Hematopoietic multipotent progenitor cell treated with erythropoietin and hydrocortisone succinate and interleukin-3 and kit ligand, for 8 days (in vitro differentiated cells): ENCODE measurements at places on chromosomes 6 and 20.

- DNase-seq: no peak
These were observed 9.3 kb downstream of the CDS2 start for GRCh38 chr20:5136096-5136495.

DNA sequence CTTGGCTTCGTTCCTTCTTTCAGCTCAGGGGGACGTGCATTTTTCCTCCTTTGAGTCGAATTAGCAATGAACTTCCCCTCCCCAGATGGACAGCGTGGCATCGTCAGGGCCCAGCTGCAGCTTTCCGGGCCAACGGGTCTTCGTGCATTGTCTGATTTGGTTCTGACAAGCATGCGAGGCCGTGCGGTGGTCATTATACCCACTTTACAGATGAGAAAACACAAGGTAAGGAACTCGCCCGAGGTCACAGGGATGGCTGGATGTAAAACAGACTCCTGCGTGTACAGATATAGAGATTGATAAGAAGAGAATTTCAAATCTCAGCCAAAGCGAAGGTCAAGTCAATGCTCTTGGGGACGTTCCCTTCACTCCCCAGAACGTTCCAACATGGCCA lies 187.6 kb upstream of the SULF2 start:
- no peak for DNase-seq

- no peak for DNase-seq
These were observed 347.1 kb downstream of the ZFAND3 start for GRCh38 chr6:38166411-38167240.

DNA sequence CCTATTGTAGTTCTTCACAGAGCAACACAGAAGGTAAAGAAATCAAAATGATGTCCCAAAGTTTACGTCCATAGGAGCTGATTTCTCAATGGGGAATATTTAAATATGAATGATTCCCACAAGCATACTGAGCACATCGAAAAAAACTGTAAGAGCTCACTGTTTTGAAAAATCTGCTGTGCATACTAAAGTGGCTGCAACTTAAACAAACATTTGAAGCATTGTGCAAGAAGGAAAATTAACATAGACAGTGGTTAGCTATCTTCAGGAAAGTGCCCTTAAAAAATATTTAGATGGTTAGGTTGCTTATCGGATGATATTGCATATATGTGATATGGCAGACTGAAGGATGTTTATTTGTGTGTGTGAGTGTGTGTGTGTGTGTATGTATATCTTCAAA lies 747.6 kb downstream of the RFPL4B start:
- no peak for DNase-seq

- DNase-seq: no peak
These were observed 67.0 kb downstream of the SRC start for GRCh38 chr20:37413023-37413334.

DNA sequence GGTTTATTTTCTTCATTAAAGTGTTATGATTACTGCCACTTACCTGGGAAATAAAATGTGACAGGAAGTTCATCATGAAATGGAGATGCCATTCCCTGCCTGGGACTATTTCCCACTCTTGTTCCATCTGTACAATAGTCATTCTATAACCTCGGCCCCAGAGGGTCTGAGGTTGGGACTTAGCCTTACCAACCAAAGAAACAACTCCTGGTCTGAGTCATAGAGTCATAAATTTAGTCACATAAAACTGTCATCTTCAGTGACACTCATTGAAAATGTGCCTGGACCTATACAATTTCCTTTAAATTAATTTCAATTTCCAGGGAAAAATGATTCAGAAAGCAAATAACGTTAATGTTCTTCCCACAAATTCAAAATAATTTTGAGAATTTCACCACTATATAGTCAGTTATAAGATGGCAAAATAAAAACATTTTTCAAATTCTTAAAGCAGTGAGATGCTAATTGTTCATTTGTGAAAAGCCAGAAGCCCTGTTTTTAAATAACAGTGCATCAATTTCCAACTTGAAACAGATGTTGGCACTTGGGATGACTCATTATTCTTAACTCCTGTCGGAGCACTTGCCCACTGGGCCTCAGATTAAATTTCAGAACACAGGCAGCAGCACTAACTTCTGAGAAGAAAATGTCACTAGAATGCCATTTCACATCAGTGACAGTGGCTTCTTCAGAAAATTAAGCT lies 201.2 kb upstream of the SMLR1 start:
- DNase-seq: no peak

GRCh38 chr6:66735106-66735890 lies 1028.3 kb upstream of the EYS start:
- no peak for DNase-seq

GRCh38 chr6:146590492-146590891 lies 8.3 kb upstream of the ADGB start:
- DNase-seq: no peak

- no peak for DNase-seq
These were observed 158.8 kb upstream of the ENPP5 start for GRCh38 chr6:46329568-46329967.

GRCh38 chr6:5191222-5191621 lies 69.5 kb downstream of the LYRM4 start:
- no peak for DNase-seq

GRCh38 chr6:159934181-159934580 lies 34.7 kb upstream of the IGF2R start:
- DNase-seq: no peak

DNA sequence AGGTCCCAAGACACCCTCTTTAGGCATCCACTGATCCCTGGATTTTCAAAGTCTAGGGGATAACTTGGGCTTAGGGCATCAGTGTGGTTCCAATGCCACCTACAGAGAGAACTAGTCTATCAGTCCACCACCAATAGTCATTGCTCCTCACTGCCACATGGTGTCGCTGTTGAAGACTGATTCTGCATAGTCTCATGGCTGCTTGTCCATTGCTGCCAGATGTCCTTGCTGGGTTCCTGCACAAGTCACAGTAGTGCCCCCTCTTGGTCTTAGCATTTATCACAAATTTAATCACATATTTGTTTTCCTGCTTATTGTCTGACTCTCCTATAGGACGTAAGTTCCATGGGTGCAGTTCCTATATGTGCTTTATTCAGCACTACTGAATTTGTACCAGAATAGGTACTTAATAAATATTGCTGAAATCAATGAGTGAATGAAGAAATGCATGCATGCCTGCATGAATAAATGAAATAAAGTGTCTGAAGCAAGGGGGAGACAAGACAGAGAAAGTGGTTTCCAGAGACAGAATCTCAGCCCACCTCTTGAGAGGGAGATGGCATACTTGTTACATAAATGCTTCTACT lies 45.9 kb upstream of the RALY start:
- DNase-seq: peak; percentile 81

- DNase-seq: no peak
These were observed 117.3 kb downstream of the QRSL1 start for GRCh38 chr6:106746652-106747051.

- no peak for DNase-seq
These were observed 835.8 kb downstream of the GRIK2 start for GRCh38 chr6:102229271-102229670.

DNA sequence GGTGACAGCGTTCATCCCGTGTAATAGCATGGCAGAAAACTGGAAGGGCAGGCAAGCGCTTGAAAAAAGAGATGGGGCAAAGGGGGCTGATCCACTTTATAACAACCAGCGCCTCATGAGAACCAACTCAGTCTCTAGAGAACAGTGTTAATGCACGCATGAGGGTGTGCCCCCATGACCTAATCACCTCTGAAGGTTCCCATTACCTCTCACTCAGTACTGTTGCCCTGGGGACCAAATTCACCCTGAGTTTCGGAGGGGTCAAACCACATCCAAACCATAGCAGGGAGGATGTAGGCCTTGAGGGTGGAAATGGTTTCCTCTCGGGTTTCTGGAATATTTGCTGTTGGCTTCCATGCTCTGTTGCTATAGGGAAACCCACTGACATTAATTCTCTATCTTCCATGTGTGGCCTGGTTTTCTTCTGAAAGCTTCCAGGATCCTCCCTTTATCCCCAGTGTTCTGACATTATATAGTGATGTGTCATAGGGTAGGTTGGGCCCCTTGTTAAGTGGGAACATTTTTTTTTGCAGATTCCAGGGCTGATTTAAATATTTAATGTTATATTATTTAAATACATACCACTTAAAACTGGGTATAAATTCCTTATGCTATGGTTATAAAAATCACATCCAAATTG lies 65.2 kb downstream of the PPP1R14C start:
- DNase-seq: no peak

DNA sequence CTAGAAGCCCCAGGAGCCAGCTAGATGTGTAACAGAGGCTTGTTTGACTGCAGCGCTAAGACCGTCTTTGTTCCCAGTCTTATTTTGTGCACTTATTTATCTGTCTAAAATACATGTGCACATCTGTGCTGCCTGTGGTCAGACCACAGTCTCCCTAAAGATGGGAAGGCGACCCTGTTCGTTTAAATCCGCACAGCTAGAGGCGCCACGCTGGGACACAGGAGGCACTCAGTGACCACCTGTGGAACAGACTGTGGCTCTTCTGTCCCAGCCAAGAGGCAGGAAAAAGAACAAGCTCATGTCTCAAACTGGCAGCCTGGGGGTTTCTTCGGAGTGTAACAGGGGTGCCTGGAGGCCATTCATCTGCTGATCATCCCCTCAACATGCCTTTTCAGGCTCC lies 66.8 kb downstream of the CPNE5 start:
- DNase-seq: no peak

DNA sequence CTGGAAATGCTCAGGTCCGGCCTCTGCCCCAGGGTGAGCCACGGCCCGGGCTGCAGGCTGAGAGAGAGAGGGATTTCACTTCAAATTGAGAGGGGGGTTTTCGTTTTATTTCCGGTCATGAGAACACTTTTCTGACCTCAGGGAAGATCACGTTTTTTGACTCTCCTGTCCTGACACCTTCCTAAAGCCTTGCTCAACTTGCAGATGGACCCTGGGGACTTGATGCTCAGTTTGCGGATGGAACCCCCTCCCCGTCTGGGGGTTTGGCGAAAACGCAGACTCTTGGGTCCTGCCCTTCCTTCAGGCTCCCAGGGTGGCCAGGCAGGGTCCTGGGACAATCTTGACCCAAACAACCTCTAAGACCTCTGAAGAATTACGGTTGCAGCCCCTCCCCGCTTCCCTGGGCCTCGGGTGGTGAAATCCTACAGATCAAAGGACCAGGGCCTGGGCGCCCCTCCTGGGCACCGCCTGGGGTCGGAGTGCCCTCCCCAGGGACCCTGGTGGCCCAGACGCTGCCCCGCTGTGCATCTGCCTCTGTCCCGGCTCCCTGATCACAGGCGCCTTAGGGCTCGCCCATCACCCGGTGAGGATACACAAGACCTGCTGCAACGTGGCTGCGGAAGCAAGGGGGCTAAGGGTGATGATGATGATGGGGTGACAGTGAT lies 148.2 kb downstream of the ERMARD start:
- no peak for DNase-seq

- no peak for DNase-seq
These were observed 77.8 kb downstream of the DLL1 start for GRCh38 chr6:170212956-170213636.

DNA sequence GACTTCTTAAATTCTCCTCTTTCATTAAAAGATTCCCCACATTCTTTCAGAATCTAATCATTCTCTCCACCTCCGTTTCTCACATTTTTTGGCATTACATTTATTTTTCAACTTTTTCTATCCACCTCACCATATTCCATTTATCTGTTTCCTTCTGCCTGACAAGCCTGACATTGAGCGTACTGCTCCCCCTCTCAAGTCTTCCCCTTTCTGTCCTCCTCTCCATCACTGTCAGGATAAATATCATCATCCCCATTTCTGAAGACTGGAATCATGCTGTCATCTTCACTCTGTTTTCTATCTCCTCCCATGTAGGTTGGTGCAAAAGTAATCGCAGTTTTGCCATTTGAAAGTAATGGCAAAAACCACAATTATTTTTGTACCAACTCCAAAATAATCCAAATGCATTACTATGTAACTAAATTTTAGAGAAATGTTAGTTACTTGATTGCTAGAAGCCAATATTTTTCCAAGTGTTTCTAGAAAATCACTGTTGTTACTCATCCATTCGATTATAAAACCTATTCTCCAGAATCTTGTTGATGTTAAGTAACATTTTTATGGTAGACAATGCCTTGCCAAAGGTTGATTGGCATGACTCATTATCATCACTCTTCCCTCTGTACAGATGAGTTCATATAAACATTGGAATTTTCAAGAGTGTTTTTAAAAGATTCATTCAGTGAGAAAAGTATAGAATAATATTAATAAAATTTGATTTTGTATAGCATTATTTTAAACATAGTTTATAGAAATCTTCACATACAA lies 292.3 kb upstream of the RNF217 start:
- no peak for DNase-seq

DNA sequence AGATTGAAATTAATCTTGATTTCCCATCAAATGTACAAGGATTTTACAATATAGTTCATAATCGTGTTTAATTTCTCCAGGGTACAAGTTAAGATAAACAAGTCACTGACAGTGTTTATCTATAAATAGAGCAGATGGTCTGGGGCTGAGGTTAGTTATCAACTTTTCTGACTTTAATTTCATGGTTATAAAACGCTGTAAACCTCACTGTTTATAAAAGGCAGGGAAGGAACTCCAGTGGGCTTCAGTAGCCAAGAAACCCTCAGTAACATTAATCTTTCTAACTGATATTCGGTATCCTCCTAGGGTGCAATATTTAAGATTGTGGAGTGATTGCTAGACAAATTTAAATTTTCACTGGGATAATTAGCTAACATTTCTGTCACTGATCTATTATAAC lies 68.6 kb downstream of the GFRAL start:
- no peak for DNase-seq

- no peak for DNase-seq
These were observed 87.8 kb upstream of the ARMC2 start for GRCh38 chr6:108760126-108761050.

GRCh38 chr6:139891471-139891870 lies 517.0 kb upstream of the CITED2 start:
- no peak for DNase-seq

DNA sequence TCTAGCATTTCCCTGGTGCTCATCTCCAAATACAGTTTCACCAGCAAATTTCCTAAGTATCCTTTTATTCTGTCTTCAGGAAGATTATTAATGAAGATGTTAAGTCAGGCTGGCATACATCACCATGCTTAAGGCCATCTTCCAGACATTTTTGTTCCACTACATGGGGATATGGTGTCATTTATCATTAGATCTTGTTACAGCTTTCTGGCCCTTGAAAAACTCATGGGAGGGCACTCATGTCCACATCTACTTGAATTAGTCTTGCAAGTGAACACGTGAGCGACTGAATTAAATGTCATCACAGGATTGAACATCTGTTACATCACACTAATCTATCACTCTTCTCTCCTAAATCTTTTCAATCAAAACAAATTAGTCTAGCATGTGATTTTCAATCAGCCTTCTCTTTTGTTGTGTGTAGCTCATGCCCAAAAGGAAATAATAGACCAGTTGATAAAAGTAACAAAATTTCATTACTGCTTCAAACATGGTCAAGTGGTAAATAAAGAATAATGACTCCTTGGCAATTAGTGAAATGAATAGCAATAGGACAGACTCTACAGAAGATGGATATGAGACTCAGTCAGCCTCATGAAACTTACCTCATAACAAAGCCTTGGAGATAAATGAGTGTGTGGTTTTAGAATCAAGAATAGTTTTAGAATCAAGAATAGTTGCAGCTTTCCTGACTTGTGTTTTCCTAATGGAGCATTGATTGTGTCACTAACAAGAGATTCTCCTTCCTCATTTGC lies 80.5 kb downstream of the MTFR2 start:
- DNase-seq: no peak
